ENCODE measurements at places on chromosomes 2 and 18. TPM values are rescaled to one million over a fixed set of nuclear protein-coding genes. Genes with fewer than 3 reads are reported as not detected.

DNA sequence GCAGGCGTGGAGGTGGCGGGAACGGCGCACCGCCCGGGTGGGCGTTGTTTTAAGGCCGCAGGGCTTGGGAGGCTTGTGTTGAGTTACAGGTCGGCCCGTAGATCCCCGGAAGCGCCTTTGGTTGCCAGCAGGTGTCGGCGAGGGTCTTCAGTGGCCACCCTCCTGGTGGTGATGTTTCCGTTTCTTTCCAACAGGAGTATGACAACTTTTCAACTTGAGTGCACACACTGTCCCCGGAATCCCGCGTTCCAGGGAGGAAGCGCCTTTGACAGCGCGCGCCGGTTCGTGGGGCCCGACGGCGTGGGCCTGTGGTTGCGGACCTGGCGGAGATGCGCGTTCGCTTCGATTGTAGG is 1.0 kb upstream of the HDAC4 start:
- DNase-seq, result no peak

- DNase-seq, result no peak
Measured at GRCh38 chr18:63074981-63075404, 244.6 kb downstream of the BCL2 start.

DNA sequence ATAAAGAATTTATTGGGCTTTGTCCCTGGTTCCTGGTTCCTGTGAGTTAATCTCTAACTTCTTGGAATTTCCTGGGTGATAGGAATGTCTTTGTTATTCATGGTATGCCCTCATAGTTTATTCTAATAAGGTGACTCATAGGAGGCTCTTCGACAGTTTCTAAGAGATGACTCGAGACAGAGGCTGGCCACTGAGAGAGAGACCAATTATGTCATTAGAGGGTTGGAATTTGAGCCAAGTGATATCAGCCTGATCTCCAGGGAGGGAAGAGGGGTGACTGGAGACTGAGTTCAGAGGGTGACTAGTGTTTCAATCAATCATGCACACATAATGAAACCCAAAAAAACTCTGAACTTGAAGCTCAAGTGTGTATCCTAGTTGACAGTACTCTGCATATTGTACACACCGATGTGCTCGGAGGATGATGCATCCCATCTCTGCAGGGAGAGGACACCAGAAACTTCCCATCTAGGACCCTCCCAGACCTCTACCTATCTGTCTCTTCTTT is 185.7 kb downstream of the MTCL1 start:
- DNase-seq, result peak; percentile 97

DNA sequence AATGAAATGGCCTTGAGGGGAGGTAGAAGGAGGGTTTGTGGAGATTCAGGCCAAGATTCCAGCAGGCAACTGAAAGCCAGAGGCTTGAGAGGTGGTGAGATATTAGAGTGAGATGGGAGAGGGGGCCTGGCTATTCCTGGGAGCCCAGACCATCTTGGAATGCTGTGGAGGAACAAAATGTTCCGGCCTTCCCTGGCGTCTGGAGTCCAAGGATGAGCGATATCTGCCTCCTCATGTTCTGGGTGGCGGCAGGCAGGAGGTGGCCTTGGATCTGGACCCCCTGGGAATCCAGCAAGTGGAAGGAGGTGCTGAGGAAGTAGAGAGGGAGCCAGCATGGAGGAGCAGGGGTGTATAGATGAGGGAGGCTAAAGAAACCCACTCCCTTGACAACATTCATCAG is 335.9 kb downstream of the CYP26B1 start:
- no peak for DNase-seq

- no peak for DNase-seq
Measured at GRCh38 chr2:2123238-2123637, 207.8 kb downstream of the MYT1L start.

GRCh38 chr2:208698114-208698513 is 291.5 kb downstream of the PTH2R start:
- no peak for DNase-seq

DNA sequence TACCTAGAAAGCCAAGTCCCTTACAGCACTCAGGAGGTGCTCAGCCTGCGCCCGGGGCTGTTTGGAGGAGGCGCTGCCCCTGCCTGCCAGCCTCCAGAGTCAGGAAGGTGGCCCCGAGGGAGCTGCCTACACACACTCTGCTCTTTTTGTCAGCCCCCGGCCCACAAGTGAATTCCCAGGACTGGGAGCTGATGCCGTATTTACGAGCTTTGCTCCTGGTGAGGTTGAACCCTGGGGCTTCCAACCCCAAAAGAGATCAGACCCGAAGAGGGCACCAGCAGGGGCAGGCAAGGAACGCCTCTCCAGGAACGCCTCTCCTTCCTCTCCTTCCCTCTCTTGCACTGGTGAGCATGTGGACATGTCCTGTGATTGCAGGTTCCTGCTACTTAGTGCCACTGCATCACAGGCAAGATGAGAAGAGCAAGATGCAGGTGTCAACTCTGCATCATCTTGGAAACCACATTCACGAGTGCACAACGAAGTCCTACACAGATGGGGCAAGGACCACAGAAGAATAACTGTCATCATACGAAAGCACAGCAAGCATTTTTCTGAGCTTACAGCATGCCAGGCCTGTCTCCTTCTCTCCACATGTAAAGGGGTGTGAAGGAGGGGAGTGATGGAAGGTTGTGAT is 126.7 kb downstream of the NDUFA10 start:
- DNase-seq, result no peak

DNA sequence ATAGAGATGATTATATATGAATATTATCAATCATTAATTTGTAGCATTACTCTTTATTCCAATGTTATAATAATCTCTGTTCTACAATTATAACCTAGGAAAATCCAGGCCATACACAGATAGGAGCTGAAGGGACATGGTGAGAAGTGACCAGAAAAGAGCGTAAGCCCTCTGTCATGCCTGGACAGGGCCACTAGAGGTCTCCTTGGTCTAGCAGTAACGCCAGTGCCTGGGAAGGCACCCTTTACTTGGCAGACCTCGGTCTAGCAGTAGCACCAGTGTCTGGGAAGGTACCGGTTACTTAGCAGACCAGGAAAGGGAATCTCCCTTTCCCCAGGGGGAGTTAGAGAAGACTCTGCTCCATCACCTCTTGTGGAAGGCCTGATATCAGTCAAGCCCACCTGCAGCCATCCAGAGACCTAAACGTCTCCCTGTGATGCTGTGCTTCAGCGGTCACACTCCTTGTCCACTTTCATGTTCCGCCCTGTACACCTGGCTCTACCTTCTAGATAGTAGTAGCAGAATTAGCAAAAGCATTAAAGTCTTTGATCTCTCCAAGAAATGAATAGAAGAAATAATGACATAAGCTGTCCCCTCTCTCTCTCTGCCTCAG is 447.5 kb upstream of the FSIP2 start:
- DNase-seq, result peak; percentile 21

The GYPC gene
- 137 TPM for total RNA-seq

The EFHD1 gene
- 6.5 TPM for total RNA-seq

All from kidney epithelial cell (primary cell).